ENCODE measurements at places on chromosomes 4 and X.

DNA sequence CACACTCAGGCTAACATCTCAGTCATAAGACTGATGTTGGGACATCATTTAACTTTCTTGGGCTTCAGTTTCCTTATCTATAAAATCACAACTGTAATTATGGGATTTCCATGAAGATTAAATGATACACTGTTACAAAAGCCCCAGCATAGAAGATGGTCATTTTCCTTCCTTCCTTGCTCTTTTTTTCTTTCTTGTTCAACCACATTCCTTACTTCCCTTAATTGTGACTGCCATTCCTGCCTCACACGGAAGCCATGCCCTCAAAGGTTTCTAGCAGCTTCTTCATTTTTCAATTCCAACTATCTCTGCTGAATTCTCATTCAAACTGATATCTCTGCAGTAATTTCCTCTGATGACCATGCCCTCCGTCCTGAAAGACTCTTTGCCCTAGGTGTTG, 311.8 kb downstream of the PPP3CA start:
- DNase-seq, result no peak

DNA sequence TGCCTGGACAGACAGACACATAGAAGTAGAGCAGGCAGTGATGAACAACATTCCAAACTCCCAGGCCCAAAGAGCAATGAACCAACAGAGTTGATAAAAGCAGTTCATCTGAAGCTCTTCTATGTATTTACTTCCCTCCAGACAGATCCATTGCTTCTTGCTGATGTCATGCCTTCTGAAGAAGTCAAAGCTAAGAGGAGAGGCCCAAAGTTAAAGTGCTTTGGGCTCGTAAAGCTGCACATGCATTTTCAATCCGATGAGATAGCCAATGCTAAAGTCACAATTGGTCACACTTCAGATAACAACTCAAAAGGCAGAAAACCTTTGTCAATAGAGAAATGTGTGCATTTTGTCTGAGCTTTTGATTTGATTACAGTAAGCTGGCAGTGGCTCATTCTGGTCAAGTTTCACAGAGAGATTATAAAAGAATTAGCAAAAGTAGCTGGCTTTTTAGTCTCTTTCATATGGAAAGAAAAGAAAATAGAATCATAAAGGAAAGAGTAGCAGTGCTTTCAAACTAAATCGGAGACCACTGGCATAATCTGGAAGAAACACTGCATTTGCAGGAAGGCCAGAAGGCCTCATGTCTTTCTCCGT, 82.0 kb downstream of the GPC4 start:
- no peak for DNase-seq

- DNase-seq, result no peak
Observed at GRCh38 chr4:99807666-99808065, 9.0 kb upstream of the DAPP1 start.

DNA sequence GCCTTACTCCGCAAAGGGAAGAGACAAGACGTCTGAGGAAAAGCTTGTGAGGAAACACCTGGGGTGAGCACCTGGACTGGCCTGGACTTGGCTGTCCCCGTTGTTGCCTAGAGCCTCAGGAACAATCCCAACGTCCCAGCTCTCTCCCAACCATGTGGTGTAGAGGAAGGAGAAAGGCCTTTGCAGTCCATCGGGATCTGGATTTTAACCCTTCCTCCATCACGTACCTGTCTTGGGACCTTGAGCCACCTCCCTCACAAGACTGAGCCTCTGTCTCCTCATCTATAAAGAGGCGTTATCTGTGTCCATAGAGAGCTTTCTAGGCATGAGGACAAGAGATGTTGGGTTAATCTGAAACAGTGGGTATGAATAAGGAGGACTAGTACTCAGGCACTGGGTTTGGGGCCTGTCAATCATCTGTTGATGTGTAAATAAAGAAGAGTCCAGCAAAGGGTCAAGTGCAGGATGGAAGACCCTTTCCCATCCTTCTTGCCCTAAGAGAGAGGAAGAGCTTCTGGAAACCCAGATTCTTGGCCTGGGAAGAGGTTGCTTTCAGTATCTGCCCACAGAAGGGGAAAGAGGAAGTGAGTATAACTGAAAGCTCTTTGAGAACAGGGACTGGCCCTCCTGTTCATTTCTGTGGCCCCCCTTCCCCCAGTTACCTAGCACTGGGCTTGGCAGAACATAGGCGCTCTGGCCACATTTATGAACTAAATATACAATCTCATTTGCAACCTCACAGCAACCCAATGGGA, 137.1 kb downstream of the PJA1 start:
- no peak for DNase-seq

GRCh38 chr4:47088298-47088697, 56.9 kb downstream of the GABRB1 start:
- DNase-seq, result no peak
